NCI-H1092 treated with DMSO at 0.1 percent for 48 hours (cell line): ENCODE measurements at places on chromosomes 7 and 10.

DNA sequence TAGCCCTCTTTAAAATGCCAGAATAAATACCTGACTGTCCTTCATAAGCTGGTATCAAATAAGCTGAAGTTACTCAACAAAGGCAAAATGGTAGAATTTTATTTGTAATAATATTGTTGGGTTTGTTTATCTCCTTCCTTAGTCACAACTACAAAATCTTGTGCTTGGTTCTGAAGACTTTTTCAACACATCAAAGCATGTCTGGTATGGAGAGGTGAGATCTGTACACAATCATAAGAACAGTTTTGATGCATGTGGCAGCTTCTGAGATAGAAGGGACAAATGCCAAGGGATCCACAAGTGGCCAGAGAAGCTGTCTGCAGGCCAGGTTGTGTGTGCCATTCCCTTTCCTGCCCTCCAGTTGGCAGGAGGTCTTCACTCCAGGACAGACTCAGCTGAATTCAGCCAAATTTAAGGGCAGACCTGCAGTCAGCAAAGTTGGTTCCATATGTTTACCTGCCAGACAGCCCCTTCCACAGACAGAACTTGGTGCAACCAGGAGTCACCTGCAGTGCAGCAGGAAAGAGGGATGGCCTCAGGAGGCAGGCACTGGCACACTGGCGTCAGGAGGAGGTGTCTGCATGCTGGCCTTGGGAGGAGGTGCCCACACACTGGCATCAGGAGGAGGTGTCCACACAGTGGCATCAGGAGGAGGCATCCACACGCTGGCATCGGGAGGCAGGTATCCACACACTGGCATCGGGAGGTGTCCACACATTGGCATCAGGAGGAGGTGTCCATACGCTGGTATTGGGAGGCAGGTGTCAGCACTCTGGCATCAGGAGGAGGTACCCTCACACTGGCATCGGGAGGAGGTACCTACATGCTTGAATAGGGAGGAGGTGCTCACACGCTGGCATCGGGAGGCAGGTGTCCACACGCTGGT lies 93.1 kb upstream of the IKZF1 start:
- no peak for DNase-seq

DNA sequence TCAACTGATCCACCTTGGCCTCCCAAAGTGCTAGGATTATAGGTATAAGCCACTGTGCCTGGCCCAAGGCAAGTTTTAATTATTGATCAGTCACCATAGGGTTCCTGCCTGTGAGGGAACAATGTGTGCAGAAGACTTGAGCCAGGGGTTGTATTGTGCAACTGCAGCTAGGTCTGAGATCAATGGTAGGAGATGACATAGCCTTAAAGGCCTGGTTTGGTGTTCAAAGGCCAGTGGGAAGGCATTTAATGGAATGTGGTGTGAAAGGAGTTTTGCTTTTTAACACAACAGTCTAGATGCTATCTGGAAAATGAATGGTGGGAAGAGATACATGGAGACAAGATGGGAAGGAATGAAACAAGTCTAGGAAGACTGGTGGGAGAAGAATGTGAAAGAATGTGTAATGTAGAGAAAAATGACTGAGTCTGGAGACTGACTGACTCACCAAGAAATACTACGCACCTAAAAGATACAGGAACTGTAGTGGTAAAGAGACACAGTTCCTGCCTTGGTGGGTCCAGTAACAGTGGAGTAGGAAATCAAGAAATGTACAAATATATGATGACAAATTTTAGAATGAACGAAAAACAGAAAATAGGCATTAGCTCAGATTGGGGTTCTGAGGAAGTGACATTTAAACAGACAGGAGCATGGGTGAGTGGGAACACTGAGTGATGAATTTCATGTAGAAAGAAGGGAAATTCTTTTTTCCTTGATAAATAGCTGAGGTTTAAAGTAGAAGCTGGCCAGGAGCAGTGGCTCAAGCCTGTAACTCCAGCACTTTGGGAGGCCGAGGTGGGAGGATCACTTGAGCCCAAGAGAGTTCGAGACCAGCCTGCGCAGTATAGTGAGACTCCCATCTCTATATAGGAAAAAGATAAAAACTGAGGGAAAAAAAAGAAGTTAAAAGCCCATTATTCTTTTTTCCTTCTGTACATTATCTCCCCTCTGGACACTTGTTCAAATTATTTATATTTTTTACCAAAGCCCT lies 9.4 kb downstream of the HNRNPF start:
- DNase-seq, result no peak

DNA sequence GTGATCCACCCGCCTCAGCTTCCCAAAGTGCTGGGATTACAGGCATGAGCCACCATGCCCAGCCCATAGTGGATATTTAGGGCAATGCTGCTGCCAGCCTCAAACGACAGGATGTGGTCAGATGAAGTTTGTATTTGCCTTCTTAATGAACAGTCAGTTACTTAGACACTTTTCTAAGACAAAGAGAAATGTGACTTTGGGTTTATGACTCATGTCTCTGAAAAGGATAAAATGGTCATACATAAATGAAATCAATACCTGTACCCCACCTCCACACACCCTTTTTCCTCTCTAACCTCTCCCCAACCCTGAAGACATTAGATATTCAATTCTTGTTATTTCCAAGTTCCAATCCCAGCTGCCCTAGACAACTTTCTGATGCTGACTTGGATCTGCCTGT lies 109.3 kb upstream of the INSIG1 start:
- DNase-seq, result no peak

- no peak for DNase-seq
Observed at GRCh38 chr10:7272008-7272407, 138.8 kb downstream of the SFMBT2 start.

DNA sequence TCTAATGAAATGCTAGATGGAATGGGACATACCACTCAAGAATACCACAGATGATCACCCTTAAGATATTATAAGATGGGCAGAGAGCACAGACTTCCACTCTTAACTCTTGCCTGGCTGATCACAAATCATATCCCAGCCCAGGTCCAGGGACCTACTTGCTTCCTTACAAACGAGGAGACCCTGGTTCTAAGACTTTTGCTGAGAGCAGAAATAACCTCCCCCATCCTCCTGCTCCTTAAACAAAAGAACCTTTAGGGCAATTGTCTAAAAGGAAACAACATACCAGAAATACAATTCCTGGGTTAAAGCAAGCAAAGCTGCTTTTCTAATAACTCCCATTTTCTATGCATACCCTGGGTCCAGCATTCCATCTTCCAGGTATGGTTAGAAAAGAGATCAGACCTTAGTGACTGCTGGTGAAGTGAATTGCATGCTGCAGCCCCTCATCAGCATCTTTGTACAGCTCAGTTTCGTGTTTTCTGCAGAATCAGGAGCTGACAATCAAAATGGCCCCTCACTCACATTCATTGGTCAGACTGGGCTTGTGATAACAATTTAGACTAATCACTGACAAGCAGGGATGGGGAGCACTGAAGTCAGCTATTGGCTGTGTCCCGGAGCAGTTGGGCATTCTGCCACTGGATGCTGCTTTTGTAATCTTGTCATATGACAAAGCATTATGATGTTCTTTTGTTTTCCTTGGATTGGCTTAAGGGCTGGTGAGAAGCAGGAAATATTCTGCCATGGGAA lies 14.6 kb downstream of the IFIT3 start:
- no peak for DNase-seq

DNA sequence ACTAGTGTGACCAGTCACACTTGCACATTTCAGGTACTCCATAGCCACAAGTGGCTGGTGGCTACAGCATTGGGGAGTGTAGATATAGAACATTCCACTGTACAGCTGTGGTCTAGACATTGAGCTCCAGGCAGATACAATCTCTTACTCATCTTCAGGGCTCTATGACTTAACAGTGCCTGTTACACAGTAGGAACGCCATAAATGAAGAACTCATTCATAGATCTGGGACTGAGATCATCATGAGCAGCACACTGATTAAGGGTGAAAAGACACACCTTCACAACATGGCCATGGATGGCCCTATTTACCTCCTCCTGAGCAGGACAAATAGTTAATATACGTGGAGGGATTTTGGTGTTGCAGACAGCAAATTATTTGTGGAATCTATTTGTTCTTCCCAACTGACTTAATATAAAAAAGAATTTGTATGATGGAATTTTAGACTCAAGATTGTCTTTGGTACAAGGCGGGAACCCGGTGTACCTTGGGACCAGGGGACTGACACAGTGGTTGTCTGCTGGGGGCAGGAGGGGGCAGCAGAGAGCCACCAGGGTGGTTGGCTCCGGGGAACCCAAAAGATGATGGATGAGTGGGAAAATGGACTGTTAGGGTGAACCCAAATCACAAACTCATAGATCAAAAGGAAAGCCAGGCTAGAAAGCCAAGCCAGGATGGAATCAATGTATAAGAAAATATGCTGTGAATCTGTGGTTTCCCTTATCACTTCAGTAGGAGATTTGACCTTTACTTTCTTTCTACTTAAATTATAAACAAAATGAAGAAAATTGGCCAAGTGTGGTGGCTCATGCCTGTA lies 24.3 kb upstream of the CPA2 start:
- DNase-seq, result peak; percentile 76

DNA sequence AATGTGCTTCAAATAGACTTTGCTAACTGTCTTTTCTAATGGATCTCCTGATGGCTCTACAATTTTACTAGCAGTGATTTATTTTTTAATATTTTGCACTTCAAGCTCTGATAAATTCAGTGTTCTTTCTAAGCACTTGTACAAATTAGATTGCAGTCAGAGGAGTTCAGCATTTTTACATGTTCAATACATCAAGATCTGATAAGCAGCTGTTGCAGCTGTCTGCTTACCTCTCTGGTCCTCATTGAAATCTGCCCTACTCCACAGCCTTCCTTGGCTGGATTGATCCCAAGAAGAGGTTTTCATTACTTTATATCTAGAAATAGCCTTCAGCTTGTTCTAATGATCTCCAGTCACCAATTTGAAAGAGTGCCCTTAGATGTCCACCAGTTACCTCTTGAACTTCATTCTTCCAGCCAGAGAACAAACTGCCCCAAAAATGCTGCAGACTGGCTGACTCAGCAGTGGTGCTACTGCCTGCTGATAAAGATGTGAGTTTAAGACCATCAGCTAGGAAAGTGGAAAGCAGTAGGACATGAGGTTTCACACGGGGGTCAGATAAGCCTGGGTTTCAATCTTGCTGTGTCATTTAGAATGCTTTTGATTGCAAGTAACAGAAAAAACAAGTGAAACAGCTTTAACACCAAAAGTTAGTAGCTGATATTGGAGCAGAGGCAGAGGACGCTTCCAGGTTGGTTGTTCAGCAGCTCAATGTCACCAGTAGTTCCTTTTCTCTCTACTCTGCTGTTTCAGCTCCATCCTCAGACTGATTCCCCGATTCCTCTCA lies 350.9 kb upstream of the NPVF start:
- DNase-seq, result no peak

DNA sequence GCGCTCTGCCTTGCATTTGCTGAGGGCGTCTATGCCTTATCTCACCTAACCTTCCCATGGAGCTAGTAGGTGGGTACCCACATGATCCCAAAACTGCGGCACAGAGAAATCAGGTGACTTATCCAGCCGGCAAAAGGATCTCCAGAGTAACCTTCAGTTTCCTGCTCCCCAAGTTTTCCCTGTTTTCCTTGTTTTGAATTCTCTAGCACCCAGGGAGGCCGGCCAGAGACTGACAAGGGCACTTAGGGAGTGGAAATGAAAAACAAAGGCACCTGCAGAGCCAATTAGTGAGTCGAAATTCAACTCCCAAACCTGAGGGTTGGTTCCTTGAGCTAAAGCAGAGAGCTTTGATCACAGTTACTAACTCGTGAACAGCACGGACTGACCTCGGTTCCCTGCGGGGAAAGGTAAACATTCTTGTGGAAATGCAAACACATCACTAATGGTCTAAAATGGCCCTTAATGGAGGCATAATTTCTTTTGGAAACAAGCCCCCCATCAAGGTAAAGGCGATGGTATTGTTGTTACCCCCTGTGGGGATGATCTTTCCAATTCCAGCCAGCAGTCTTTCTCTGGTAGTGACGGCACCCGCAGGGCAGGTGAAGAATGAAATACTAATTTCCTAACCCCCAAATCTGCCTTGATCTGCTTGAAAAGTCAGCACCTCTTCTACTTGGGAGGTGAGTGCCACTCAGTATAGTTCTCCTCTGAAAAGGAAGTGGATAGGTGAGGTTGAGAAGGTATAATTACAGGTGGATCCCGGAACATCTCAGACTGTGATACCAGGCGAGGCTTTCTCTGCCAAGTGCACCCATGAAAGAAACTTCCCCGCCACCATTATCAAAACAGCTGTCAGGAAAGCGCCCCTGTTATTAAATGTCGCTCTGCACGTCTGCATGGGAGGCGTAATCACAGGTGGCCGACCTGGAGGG lies 365.6 kb upstream of the AUTS2 start:
- DNase-seq, result peak; percentile 99

GRCh38 chr10:9762966-9763656 lies 1254.6 kb upstream of the CELF2 start:
- DNase-seq, result no peak

GRCh38 chr10:130179640-130180039 lies 43.4 kb downstream of the GLRX3 start:
- peak; percentile 3 for DNase-seq

- DNase-seq, result no peak
Observed at GRCh38 chr10:44697116-44697515, 214.0 kb upstream of the TMEM72 start.

DNA sequence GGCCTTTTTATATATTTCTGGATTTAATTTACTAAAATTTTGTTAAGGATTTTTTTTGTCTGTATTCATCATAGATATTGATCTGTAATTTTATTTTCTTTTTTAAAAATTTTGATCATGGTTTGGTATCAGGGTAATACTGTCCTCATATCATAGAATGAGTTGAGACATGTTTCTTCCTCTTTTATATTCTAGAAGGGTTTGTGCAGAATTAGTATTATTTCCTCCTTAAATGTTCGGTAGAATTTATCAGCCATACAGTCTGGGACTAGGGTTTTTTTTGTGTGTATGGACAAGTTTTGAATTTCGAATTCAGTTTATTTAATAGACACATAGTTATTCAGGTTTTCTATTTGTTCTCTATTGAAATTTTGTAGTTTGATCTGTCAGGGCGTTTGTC lies 54.0 kb downstream of the SHOC2 start:
- DNase-seq, result no peak

DNA sequence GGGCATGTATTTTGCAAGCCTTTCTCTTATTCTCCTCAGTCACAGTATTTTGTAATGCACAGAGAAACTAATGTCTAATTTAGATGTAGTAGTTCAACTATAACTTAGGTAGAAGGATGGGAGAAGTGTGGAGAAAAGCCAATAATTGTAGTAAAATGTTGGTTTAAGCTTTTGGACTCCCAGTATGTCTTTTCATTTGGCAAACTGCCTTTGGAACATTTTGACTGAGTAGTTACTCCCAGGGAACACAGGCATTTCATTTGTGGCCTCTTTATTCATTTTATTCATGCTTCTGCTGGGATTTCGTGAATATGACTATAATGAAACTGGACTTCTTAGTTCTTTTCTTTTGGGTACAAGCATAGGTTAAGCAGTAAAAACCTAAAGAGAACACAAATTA lies 79.0 kb downstream of the EXOC4 start:
- DNase-seq, result no peak
